ENCODE measurements at places on chromosomes 1 and 21.

DNA sequence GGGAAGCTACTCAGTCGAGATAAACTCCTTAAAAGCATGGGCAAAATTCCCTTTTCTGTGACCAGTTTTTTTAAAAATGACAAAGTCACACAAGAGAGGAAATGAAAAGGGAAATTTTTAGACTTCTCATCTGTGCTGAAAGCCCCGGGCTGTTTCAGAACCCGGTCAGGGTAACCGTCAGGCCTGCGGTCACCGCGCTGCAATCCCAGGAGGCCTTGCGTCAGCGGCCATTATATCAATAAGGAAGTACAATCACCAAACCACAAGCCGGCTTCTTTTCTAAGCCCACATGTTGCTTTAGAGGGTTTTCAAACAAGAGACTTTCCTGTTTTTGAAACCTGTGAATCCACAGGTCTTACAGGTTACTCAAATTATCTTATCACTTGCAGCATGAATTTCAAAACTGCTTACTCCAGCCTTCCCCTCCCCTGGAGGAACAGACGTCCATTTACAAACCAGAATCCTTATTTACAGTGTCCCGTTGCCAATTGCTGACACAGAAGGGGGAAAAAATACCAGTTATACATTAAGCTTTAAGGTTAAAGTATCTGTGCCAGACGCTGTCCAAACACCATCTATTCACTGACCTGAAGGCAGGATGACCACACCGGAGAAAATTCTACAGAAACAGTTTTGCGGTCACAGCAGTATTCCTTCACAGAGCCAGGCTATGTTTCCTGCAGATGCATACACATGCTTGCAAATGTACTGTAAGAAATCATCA lies 165.3 kb downstream of the TOMM20 start:
- DNase-seq = no peak

DNA sequence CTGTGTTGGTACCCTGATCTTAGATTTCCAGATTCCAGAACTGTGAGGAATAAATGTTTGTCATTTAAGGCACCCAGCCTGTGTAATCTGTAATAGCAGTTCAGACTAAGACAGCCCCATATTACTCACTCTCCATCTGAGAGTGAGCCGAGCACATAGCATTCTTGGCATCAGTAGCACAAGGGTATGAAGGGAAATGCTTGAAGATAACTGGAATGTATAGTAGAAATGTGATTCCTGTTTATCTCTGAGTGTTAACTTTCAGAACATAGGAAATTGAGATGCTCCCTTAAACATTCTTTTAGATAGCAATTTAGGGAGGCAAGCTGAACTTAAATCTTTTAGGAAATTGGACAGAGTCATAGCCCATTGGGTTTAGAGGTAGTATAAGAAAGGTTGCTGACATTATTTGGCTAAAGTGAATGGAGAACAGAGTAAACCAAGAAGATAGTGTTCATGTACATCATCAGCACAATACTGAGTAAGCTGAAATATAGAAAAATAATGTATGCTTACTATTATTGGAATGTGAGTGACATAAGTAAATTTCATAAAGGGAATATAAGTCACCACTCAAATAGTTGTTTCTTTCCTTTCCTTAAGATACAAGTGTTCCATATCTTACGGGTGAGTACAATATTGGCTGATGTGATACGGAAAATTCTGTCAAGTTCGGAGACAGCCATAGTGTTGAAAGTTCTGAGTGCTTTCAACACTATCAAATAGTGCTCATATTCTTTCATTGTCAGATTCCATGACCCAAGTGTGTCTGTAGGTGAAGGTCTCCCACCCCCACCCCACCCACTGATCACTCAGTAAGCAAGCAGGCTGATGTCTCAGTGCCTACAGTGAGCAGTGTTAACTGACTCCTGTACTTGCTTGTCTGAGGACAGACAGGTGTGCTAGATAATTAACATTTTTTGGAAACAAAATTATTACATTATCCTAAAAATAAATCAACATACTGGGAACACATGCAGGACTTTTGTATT lies 73.7 kb downstream of the LRRC8D start:
- DNase-seq = no peak

- no peak for DNase-seq
These were observed 98.9 kb downstream of the HIVEP3 start for GRCh38 chr1:41819843-41820242.

DNA sequence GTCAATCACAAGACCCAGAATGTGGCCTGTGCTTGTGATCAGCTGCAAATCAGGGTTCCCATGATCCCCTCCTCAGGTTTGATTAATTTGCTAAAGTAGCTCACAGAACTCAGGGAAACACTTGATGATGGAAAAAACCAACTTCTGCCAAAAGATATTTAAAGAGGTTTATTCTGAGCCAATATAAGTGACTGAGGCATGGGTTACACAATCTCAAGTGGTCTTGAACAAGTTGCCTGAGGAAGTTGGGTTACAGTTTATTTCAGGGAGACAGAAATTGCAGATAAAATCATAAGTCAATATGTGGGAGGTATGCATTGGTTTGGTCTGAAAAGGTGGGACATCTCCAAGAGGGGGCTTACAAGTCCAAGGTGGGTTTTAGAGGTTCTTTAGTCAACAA lies 243.1 kb downstream of the S1PR1 start:
- DNase-seq = no peak

GRCh38 chr1:108077991-108078390 lies 113.0 kb upstream of the VAV3 start:
- DNase-seq = no peak

- no peak for DNase-seq
These were observed 104.4 kb downstream of the PTPN14 start for GRCh38 chr1:214446772-214447556.

DNA sequence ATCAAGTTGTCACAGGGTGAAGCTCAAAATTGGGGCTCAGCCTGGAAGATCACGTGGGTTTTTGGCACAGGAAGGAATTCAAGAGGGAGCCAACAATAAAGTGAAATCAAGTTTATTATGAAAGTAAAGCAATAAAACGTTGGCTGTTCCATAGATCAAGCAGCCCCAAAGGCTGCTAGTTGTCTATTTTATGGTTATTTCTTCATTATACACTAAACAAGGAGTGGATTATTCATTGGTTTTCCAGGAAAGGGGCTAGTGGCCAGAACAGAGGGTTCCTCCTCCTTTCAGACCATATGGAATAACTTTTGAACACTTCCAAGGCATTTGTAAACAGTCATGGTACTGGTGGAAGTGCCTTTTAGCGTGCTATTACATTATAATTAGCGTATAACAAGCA lies 723.5 kb upstream of the ADAMTS5 start:
- no peak for DNase-seq

DNA sequence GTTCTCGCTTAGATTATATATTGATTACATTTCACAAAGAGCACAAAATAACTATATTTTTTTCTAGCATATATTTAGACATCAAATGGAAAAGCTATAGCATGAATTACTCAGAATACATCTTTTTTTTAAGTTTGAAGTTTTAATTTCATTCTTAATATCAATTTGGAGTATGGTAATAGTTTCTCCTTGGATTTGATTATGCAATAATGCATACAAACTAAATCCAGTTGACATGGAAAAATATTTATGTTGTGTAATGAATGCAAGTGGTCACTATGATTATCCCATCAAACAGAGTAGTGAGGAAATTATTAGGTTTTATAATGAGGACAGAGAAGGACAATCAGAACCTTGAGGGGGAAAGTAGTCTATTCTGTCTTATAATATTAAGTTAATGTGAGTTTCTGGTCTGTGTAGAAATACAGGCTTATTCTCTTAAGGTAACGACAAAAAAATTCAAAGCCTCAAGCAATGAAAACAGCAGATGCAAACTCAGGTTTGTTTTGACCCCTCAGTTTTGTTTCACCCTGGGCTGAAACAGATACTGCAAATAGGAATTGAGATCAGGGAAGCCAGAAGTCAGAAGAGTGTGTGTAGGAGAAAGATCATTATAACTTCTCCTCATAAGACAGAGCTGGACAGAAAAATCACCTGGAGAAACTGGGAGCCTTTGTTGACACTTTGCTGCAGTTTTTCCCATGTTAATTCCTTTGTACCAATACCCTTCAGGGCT lies 23.7 kb downstream of the LRRC8B start:
- no peak for DNase-seq

GRCh38 chr1:39144924-39145323 lies 59.6 kb upstream of the MACF1 start:
- DNase-seq = no peak

GRCh38 chr1:16402742-16403141 lies 34.5 kb downstream of the SPATA21 start:
- no peak for DNase-seq

- DNase-seq = no peak
These were observed 7.9 kb downstream of the HYI start for GRCh38 chr1:43445606-43446387.

- DNase-seq = no peak
These were observed 409.9 kb downstream of the HLX start for GRCh38 chr1:221289103-221289502.

DNA sequence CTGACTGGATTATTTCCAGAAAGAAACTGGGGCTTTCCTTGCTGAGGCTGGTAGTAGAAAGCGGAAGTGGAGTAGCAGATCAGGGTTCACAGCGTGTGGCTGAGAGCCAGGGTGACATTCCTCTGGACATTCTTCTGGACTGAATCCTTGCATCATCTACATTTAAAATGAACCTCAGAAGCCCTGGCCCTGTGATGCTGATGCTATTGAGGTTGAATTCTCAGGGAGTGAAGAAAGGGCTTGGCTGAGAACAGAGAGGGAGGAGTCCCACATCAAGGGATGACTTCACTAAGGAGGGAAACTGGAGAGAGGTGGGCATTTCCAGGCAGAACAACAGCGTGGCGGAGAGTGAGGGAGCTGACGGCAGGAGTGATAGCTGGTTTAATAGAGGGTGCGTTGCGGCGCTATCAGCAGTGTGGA lies 102.3 kb upstream of the LMO4 start:
- DNase-seq = no peak

GRCh38 chr1:21814241-21814918 lies 2.3 kb downstream of the LDLRAD2 start:
- DNase-seq = no peak

GRCh38 chr1:229466887-229467286 lies 33.0 kb upstream of the ACTA1 start:
- no peak for DNase-seq

- no peak for DNase-seq
These were observed 965.8 kb downstream of the PLA2G4A start for GRCh38 chr1:187794561-187794960.

All from osteocyte (in vitro differentiated cells).